ENCODE measurements at places on chromosomes 2 and 18.

GRCh38 chr18:65768120-65768778, 17.4 kb downstream of the CDH7 start:
- DNase-seq: no peak

DNA sequence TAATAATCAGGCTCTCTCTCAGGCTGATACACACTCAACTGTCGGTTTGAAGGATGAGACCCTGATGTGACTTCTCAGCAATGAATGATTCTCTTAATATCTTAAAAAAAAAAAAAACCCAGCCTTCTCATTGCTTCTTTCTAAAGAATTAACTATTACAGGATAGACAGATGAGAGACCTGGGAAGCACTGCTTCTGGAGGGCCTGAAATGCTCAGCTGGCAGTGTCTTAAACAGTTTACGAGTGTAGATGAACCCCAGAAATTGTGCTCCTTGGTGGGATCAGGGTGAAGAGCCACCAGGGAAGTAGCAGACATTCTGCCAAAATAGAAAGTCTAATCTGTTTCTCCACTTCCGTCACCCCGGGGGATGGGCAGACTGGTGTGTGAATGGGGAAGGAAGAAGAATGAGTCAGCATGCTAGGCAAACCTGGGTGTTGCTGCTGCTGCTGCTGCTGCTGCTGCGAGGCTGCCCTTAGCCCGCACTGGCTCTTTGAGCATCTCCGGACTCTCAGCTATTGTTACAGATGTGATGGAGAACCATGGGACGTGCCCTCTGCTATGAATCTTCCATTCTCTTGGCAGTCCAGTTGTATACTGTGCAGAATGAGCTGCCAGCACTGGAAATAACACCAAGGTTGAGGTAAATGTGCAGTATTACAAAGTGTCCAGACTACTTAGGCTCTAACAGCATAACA, 158.4 kb downstream of the SETBP1 start:
- peak; percentile 11 for DNase-seq

GRCh38 chr2:198307093-198307492, 502.7 kb downstream of the PLCL1 start:
- DNase-seq: no peak

- DNase-seq: no peak
Observed at GRCh38 chr2:65728477-65729180, 296.2 kb upstream of the SPRED2 start.

GRCh38 chr18:59881728-59882656, 17.8 kb upstream of the PMAIP1 start:
- no peak for DNase-seq

GRCh38 chr18:62536005-62536404, 13.2 kb downstream of the ZCCHC2 start:
- no peak for DNase-seq

DNA sequence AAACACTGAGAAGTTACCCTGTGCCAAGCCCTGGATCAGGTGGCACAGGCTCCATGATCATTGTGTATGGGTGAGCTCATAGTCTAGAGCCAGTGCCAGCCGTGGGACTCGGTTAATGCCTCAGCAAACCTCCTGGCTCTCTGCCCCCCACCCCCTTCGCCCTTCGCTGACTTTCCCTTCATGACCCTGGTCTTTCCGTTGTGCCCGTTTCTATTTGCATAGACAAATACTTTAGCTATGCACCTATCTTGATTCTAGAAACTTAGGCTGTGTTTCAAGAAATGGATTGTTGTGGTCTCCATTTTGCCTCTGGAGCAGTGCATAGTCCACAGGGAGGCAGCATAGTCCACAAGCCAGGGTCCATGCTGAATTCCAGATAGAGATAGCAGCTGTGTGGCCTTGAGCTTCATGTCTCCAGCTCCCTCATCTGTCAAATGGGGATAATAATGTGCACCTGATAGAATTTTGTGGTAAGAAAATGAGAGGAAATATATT, 44.8 kb upstream of the KDM3A start:
- DNase-seq: no peak

DNA sequence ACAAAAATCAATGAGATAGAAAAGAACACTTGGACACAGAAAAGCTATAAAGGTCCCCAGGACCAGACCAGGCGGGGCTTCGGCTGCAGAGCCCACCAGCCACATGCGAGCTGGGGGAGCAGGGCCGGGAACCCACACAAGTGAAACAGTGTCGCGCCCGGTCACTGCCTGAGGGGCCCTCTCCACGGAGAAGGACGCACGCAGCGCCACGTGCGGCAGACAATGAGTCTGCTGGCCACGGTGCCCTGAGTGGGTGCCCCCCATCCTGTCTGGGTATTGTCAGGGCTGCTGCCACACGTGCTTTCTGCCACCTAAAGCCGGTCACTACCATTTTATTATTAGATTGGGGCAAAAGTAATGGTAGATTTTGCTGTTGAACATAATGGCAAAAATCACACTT, 207.9 kb upstream of the HDAC4 start:
- DNase-seq: no peak

- no peak for DNase-seq
Observed at GRCh38 chr2:190853531-190854383, 26.9 kb upstream of the GLS start.

GRCh38 chr2:235640377-235640776, 146.5 kb downstream of the AGAP1 start:
- DNase-seq: no peak

DNA sequence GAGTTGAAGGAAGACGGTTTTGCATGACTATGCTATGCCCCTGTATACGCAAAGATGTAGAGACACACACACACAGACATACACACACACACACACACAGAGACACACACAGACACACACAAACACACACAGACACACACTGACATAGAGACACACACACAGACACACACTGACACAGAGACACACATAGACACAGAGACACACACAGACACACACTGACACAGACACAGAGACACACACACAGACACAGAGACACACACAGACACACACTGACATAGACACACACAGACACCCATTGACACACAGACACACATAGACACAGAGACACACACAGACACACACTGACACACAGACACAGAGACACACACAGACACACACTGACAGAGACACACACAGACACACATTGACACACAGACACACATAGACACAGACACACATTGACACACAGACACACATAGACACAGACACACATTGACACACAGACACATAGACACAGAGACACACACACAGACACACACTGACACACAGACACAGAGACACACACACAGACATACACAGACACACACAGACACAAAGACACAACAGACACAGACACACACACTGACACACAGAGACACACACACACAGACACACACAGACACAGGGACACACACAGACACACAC, 121.3 kb downstream of the BCL2 start:
- DNase-seq: no peak

GRCh38 chr18:13316063-13316462, 97.5 kb downstream of the LDLRAD4 start:
- DNase-seq: no peak

DNA sequence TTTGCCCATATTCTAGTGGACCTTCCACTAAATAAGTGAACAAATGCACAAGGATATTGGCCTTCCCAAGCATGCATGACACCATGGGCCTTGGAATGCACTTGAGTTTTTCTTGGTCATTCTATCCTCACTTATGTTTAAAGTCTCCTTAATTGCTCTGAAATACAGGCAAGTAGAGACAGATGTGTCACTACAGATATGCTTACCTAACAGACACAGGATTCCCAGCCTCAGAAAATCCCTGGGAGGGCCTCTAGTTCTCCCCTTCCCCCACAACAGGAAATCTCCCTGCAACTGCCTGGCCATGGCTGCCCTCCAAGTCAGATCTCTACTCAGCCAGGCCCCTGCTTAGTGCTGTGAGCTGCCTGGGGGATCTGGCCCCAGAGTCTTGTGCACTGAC, 445.2 kb downstream of the IRS1 start:
- no peak for DNase-seq

- DNase-seq: no peak
Observed at GRCh38 chr2:150141226-150142001, 346.1 kb downstream of the RND3 start.

DNA sequence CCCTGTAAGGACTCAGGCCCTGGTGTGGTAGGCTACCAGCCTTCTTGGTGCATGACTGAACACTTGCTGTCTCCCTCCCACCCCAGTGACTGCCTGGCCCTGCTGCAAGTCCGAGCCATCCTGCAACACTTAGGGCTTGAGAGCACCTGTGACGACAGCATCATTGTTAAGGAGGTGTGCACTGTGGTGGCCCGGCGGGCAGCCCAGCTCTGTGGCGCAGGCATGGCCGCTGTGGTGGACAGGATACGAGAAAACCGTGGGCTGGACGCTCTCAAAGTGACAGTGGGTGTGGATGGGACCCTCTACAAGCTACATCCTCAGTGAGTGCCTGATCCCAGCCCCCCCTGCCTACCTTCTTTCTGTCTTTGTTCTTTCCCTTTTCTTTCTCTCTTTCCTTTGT, 55.2 kb downstream of the HK2 start:
- no peak for DNase-seq

GRCh38 chr2:9250498-9251153, 44.0 kb downstream of the ASAP2 start:
- no peak for DNase-seq

GRCh38 chr2:168583710-168584521, 127.8 kb downstream of the CERS6 start:
- DNase-seq: no peak

GRCh38 chr2:126882736-126883665, 15.7 kb upstream of the TEX51 start:
- no peak for DNase-seq

- DNase-seq: no peak
Observed at GRCh38 chr2:7672685-7673071, 755.5 kb downstream of the RNF144A start.

- DNase-seq: no peak
Observed at GRCh38 chr2:54687595-54688152, 35.8 kb upstream of the EML6 start.

GRCh38 chr18:61464551-61465142, 131.4 kb downstream of the CDH20 start:
- no peak for DNase-seq

- no peak for DNase-seq
Observed at GRCh38 chr2:84071050-84071449, 388.0 kb downstream of the SUCLG1 start.

- no peak for DNase-seq
Observed at GRCh38 chr18:56835331-56835730, 184.2 kb downstream of the WDR7 start.

GRCh38 chr2:132562245-132562644, 107.8 kb downstream of the LYPD1 start:
- DNase-seq: no peak

DNA sequence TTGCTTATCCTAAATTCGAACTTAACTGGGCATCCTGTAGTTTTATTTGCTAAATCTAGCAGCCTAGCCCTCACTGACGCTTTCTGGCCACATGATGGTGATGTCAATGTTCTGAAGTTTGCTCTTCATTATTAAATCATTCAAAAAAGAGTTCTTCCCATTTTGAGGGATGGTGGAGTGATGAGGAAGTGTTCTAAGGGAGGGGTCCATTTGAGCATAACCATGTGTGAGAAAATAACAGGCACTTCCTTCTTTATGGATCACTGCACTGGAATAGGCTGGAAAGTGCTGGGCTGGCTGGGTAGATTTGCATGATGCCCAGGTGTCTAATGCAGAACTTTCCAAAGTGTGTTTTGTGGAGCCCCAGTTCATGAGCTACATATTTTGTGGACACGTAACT, 74.2 kb downstream of the TNFRSF11A start:
- no peak for DNase-seq

DNA sequence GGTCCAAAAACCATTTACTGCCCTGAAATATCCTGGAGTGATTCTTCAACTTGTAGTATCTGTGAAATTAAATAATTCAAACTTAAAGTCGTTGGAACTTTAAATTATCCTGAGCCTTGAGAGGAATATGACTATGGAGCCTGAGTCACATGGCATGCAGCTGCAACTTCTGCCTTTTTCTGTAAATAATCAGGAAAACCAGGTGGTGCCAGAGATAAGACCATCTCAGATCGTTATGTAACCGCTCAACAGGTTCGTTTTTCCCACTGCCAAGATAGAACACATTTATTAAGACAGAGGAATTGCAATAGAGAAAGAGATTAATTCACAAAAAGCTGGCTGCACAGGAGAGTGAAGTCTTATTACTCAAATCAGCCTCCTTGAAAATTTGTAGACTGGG, 876.5 kb downstream of the SUCLG1 start:
- no peak for DNase-seq

- DNase-seq: no peak
Observed at GRCh38 chr2:43158259-43158880, 68.0 kb downstream of the ZFP36L2 start.

DNA sequence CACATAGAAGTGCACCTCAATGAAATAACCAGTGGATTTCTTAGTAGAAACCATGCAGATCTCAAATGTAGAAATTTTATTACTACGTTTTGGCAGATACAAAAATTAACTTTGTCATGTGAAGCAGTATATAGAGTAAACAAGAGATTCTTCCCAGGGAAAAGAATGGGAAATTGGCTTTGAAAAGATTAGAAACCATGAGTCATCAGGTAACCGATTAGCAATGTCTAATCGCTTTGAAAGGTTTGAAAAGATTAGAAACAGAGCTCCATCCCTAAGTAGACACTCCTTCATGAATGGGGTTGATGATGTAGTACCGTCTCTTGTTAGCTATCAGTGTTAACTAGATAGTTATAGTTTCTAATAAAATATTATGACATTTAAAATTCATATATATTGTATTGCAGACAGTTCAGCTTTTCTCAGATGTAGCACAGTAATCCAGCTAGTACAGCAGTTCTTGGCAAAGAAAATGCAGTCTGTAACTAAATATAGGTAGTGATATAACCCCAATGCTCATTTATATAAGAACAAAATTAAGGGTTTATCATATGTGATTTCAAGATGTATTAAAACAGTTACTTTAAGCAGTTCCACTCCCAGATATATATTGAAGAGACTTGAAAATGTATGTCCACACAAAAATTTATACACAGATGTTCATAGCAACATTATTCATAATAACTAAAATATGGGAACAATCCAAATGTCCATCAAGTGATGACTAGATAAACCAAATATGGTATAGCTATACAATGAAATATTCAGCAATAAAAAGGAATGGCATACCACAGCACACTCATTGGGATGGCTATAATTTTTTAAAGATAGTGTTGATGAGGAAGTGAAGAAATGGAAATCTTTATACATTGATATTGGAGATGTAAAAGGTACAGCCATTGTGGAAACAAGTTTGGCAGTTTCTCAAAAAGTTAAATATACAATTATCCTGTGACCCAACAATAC, 113.9 kb downstream of the PTPN4 start:
- no peak for DNase-seq

GRCh38 chr2:120367649-120368048, 21.7 kb downstream of the INHBB start:
- DNase-seq: no peak

DNA sequence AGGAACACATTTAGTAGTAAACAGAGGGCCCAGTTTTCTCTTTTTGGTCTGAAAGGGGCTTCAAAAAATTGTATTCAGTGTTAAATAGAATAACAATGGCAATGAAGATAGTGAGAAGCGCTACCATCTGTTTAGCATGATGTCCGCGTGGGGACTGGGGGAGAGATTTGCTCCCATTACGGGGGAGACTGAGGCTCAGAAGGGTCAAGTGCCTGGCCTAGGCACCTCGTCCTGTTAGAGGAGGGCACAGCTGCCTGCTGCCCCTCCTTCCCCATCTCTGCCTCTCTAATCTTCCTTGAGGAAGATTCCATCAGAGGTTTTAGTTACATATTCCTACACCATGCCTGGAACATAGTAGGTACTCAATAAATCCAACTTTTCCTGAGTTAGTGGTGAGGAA, 10.1 kb upstream of the TMEM185B start:
- DNase-seq: no peak

- no peak for DNase-seq
Observed at GRCh38 chr2:118148809-118149208, 60.5 kb downstream of the INSIG2 start.
